Bronchial epithelial cell (primary cell): ENCODE measurements at places on chromosomes 5 and 9. TPM values are rescaled to one million over a fixed set of nuclear protein-coding genes. Genes with fewer than 3 reads are reported as not detected.

The TAF11L5 gene
- not detected in 2 replicates for total RNA-seq

The RANBP17 gene
- 6.8 and 10.6 TPM in 2 replicates for total RNA-seq

The N4BP3 gene
- total RNA-seq, result 4.1 and 4.5 TPM in 2 replicates

The PTPN3 gene
- total RNA-seq, result 14.2 and 26.2 TPM in 2 replicates

The CTXN3 gene
- total RNA-seq, result not detected in 2 replicates

The SAXO1 gene
- total RNA-seq, result not detected in 2 replicates

The GLRA1 gene
- not detected in 2 replicates for total RNA-seq

The CCL27 gene
- total RNA-seq, result 0.26 TPM in 1 of 2 replicates, not detected in the other

DNA sequence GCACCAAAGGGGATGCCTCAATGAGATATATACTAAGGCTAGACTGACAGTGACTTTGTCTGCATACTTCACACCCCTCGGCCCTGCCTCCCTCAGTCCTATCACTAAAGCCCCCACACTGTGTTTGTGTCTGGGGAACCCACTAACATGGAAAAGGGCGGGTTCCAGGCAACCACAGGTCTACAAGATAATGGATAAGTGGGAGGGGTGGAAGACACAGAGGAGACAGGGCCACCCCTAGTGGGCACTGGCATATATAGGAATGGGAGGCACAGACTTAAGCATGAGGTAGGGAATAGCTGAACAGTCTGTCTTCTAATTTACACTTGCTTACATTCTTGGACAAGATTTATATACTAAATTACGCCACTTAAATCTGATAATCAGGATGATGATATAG is 74.0 kb downstream of the SLIT3 start:
- DNase-seq, result no peak

DNA sequence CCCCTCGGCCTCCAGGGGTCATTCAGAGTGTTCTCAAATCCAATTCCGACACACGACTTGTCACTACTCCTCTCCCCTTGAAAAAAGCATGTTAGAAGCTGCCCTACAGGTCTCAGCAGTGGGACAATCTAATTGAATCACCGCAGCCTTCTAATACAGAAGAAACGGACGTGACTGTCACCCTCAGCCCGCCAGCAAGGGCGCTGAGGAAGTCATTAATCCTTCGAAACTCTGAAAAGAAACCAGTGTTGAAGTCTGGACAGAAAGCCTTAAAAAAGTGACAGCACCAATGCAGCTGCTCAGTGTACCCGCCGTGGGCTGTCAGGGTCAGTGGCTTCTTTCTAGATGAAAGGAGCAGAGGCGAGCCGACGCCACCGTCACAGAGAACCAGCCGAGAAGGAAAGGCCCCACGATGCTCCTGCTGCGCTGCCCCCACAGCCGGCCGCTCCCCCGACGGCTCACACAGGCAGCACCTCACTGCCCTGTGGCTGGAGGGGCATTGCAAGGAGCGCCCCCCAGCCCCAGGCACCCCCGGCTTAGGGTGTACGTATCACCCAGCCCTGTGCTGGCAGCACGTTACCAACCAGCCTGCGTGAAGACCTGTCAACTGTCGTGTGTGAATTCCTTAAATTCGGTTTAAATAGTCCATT is 5.7 kb downstream of the BRD3OS start:
- DNase-seq, result no peak

GRCh38 chr9:69332067-69332685 is 7.2 kb downstream of the ENTREP1 start:
- DNase-seq, result peak; percentile 7

GRCh38 chr5:92906798-92907376 is 674.1 kb downstream of the NR2F1-AS1 start:
- DNase-seq, result no peak

DNA sequence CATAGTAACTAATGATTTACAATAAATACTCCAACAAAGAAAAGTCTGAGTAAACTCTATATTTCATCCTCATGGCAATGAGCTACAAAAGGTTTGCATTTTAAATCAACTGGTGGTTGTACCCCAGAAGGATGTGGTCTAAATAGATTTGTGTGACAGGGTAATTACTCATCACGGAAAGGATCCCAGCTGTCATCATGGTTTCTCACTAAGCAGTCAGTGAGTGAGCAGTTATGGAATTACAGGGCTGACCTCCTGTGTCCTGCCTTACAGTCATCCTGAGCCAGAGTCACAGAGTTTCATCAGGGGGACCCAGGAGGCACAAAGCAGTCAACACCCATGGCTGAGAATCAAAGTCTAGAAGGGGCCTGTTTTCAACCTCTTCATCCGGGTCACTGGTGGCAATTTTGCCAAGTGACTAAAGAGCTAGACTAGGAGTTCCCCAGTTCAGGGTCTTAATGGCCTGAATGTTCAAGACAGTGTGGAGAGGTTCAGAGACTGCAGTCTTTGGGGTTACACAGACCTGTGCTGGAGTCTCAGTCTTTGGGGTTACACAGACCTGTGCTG is 210.7 kb upstream of the SLC24A2 start:
- DNase-seq, result peak; percentile 98

- no peak for DNase-seq
Observed at GRCh38 chr9:133768371-133768858, 30.3 kb upstream of the SARDH start.

GRCh38 chr5:129905473-129906176 is 1.4 kb downstream of the CHSY3 start:
- DNase-seq, result no peak

DNA sequence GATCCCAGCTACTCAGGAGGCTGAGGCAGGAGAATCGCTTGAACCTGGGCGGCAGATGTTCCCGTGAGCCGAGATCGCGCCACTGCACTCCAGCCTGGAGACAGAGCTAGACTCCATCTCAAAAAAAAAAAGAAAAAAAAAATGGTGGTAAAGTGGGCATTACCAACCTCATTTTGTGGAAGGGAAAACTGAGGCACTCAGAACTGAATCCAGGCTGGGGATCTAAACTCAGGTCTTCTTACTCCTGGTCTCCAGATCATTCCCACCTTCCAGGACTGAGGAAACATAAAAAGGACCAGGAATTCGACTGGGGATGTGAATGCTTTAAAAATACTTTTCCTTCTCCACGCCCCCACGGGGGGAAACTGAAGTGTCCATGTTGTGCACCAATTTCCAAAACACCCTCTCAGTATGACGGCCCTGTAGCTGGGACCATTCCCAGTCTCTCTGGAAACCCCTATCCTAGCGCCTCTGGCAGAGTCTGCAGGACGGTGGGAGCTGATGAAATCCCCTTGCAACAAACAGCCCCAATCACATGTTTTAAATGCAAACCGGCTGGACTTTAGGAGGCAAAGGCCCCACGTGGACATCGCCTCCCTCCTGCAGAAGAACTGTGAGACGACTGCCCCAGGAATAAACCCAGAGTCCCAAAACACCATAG is 8.9 kb upstream of the AKNA start:
- DNase-seq, result no peak

DNA sequence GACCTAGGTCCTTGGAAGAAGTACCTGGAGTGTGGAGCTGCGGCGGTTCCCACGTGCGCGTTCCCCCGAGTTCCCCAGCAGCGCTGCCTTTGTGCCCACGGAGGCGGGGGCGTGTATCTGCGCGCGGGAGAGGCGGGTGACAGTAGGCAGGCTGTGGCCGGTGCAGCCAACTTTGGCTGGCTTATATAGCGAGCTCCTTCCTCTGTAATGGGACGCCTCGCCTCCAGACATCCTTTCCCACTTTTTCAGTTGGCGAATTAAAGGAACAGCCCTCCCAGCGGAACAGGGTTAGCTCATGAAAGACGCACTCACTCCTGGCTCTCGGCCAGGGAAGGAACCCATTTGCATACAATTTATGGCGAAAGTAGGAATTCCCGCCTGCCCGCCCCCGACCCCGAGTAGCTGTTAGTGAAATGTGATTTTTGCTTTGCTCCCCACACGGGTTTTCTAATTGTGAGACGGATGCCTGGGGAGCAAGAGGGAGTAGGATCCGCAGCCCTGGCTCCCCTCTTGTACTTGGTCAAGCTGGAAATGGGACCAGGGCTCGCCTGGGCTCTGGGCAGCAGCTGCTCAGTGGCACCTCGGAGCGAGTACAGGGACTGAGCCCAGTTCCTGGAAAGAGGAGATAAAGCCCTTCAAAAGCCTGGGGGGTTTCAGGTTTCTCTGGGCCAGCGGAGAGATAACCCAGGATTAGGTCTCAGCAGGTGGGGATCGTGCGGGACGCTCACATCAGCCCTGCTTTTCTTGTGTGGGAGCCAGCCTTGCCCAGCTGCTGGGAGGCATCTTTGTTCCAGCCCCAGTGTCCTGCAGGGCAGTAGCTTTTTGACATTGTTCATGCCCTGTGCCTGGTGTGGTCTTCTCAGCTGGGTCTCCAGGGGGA is at the start of gene TNC:
TNC (minus strand) TSS at position 159 of the 880 bp plus-strand sequence. CDS start 27,139 bp downstream, outside the sequence.
- DNase-seq, result peak; percentile 76

DNA sequence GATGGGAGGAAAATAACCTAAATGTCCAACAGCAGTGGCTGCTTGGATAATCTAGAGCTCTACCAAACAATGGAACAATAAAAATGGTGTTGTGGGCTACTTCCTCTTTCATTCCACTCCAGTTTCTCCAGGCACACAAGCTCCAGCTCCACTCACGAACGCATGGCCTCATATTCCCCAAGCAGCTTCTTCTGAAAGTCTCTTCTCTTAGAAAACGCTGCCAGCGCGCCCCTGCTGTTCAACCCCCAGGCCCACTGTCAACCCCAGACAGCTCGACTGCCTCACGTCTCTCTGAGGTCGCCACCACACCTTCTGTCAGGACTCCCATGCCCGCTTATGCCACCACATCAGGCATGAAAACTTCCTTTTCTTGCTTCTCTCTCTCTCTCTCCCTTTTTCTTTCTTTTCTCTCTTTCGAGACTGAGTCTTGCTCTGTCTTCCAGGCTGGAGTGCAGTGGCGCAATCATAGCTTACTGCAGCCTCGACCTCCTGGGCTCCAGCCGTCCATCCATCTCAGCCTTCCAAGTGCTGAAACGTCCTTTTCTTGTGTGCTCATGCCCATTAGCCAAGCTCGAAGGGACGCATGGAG is 16.2 kb downstream of the OR2V2 start:
- no peak for DNase-seq
